Left ventricle myocardium superior (tissue), 1 donor: ENCODE measurements at places on chromosomes 5 and 9. TPM values are rescaled to one million over a fixed set of nuclear protein-coding genes. Genes with fewer than 3 reads are reported as not detected.

The CTSV gene
- total RNA-seq, result 0.27 TPM

- DNase-seq, result no peak
Observed at GRCh38 chr9:79403495-79403894, 168.3 kb upstream of the TLE4 start.

DNA sequence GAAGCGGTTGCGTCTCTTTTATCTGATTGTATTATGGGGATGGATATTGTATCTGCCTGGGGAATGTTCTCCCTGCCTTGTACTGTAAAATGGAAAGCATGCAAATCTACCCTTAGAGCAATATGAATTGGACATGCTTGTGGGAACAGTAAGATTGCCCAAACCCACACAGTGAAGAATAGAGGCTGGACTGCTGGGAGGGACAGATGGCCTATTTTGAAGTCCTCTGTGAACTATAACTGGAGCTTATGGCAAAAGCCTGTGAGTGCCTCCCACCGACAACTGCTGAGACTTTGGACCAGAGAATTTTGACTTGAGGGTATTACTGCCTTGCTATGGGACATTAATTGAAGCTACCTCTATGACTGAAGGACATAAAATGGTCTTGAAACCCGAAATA, 168.9 kb downstream of the ERCC6L2 start:
- no peak for DNase-seq

DNA sequence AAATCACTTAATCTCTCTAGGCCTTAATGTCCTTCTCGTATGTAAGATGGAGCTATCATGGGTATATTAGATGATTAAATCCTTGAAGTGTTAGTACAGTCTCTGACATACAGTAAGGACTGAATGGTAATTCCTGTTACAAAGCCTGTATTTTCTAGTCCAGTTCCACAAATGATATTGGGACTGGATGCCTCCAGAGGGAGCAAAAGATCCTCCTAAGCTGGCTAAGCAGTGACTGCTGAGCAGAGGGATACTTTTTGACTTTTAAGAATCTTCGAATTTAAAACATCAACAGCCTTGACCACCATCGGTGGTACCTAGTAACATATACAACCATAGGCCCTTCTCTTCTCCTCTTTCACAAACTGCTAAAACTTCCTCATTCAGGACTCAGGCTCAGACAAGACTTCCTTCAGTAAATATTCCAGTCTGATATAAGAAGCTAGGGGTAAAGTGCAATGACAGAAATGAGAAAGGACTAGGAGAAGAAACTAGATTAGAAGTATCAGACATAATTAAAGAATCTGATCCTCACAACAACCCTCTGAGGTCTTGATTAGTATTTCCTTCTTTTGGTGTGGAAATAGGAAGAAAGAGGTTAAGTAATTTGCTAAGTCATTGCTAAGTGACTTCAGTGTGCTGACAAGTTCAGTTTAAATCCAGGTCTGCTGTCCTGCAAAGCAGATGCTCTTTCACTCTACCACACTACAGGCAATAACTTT, 13.9 kb downstream of the PTAR1 start:
- DNase-seq, result no peak

- DNase-seq, result no peak
Observed at GRCh38 chr5:35067985-35068384, 20.2 kb upstream of the AGXT2 start.
